ENCODE measurements at places on chromosomes 16 and 17.

DNA sequence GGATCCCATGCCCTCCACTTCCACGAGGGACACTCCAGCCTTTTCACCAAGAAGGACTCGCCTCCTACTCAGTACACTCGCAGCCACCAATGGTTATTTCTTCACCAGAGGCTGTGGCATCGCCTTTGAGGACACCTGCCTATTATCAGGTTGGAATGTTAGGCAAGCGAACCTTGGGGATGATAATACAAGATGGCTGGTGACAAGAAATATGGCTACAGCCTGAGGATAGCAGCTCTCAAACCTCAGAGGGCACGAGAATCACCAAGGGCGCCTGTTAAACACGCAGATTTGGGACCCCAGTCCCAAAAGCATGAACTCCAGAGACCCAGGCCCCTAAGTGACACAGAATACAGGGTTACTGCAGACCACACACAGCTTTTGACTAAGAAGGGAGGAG is 58.1 kb downstream of the CYTH1 start:
- no peak for DNase-seq

DNA sequence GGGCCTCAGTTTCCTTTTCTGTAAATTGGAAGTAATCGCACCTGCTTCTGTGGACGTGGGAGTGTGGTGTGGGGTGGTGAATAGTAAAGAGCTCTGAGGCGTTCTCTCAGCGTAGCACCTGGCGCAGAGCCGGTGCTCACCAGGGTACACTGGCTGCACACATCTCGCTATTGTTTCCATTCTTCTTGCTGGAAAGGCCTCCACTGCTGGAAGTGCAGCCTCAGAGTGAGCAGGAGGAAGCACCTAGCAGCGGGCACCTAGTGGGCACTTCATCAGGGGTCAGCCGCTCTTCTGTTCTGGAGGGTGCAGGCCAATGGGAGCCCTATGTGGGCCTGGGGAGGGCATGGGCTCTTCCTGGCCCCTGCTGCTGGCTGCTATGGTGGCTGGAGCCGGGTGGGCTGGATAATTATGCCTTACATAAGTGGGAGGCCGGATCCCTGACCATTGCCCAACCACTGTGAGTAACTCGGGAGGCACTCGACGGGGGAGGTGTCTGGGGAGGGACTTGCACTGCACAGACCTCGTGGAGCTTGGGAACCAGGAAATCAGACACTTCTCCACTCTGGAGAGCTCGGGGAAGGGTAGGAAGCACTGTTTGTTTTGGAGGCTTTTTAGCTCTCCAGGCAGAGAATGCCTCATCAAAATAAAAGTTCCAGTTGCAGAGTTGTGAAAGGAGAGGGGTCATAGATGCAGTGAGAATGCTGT is 1.7 kb downstream of the MAP2K3 start:
- no peak for DNase-seq

- DNase-seq = no peak
Observed at GRCh38 chr17:70621566-70621965, 452.2 kb downstream of the KCNJ2 start.

DNA sequence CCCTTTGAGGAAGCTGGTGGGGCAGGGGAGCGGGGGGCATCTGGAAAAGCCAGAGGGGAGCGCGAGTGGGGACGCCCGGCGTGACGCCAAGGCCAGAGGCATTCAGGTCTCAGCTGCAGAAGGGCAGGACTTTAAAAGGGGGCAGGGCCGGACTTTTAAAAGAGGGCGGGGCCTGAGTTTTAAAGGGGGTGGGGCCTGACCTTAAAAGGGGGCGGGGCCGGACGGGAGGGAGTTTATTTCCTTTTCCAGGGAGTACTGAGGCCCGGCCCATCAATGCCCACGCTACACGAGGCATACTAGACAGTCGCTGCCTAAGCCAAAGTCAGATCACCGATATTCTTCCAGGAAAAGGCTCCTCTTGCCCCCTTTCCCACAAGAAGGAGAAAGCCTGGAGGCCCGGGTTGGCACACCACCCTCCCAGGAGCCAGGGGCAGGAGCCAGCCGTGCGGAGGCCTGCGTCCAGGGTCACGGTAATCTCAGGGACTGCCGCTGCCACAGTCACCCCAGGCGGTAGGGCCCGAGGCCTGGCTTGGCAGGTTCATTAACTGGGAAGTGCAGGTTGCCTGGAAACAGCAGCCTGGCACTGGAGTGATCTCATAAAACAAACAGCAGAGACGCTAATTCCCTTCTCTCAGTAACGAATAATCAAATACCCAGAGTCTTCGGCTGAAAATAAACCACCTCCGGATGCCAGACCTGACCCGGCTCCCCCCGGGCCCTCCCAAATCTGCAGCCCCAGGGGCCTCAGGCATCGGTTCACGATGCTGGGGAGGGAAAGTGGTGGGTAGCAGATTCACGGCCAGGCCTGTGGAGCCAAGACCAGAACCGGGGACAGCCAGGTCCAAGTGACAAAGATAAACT is 90.7 kb downstream of the TIMM22 start:
- DNase-seq = peak; percentile 96

DNA sequence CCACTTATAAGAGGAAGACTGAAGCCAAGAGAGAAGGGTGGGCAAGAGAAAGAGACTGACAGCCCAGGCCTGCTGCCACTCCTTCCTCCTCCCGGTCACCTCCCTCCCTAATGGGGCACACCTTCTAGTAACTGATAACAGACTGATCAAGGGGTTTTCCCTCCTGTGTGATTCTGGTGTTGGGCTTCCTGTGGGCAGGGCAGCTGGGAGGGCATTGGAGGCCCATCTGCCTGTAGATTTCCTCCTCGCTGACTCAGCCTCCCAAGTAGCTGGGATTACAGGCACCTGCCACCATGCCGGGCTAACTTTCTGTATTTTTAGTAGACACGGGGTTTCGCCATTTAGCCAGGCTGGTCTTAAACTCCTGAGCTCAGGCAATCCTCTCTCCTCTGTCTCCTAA is 16.2 kb downstream of the CA4 start:
- DNase-seq = no peak

DNA sequence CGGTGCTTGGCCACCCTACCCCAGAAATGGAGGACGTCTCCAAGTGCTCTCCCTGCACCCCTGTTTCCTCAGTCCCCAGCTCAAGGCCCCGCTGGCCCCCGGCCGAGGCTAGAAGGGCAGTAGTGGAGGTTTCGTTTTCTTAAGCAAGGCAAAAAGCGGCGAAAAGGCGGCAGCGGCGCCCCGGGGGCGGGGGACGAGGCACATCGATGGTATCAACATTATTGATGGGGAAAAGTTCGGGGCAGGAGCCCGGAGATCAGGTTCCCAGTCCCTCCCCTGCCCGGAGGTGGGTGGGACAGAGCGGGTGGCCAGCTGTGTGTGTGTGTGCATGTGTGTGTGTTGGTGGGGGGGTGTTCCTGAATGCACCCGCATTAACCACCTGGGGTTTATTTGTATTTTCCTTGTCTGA is 4.1 kb upstream of the SALL1 start:
- DNase-seq = no peak

- DNase-seq = no peak
Observed at GRCh38 chr17:75516619-75517296, 430 bp downstream of the TSEN54 start.

DNA sequence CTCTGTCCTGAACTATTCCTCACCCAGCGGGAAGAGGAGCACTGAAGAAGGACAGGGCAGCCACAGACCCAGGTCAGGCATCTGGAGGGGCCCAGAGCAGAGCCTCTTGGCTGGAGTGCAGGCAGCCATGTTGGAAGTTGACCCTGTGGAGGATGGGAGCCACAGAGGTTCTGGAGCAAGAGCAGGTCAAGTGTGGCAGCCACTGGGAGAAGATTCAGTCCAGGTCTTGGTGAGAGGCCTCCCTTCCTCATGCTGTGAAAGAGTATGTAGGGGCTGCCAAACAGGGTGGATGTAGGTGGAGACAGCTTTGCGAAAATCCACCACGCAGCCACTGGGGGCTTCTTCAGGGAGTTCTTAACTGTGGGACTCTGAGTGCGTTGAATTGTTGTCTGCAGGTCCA is 590 bp upstream of the CD79B start:
- no peak for DNase-seq

DNA sequence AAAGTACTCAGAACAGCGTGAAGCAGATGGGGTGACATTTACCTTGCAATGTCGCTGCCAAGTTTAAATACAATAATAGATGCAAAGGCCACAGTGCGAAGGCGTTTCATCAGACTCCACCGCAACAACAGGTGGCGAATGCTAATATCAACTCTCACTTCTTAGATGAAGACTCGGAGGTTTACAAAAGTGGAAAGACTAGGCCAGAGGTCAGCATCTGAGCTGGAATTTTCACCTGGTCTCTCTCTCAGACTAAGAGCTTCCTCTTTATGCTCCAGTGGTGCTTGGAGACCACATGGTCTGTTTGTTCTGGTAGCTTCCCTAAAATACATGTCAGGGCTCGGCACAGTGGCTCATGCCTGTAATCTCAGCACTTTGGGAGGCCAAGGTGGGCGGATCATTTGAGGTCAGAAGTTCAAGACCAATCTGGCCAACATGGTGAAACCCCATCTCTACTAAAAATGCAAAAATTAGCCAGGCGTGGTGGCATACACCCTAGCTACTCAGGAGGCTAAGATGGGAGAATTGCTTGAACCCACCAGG is 169.1 kb downstream of the XYLT1 start:
- no peak for DNase-seq

GRCh38 chr16:77744141-77744540 is 21.8 kb downstream of the NUDT7 start:
- DNase-seq = peak; percentile 9

GRCh38 chr16:26394409-26394808 is 672.3 kb upstream of the C16orf82 start:
- no peak for DNase-seq

DNA sequence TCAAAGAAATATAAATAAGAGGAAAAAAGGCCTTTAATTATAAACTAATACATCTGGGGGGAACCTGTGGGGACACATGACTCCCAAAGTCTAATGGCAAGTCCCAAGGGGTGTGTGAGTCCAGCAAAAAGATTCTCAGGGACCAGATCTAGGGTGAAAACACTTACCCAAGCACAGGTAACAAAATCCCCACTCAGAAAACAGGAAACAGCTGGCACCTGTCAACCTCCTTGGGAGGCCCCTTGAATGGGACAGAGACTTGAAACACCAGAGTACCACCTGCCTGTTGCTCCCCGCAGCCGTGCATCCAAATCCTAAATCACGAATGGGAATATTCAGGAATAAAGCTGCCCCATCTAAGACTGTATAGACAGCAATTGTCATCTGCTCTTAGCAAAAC is 461.2 kb upstream of the CDH5 start:
- DNase-seq = no peak

- no peak for DNase-seq
Observed at GRCh38 chr17:40068129-40068581, 5.4 kb downstream of the THRA start.

GRCh38 chr17:47197821-47198220 is 8.7 kb upstream of the CDC27 start:
- DNase-seq = no peak

DNA sequence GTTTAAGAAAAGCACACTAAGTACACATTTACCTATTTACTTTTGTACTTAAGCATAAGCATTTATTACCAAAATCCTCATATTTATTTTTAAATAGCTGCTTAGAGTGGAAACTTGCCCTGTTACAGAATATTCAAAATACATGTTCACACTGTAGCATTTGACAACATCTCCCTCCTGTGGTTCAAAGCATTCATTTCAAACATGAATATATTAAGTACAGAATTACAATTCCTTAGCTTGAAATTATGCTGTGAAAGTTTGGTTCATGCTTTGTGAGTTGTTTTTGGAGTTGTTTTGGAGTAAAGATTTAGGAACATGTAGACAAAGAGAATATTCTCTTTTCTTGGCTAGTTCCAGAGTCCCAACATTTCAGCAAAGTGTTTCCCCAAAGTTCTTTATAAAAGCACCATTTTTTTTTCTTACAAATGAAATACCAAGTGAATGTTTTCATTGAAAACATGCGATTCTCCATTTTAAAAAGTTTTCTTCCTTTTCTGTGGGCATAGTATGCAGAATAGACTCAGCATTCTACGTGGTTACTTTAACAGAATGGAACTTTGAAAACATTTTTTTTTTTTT is 33.2 kb downstream of the TUBD1 start:
- DNase-seq = peak; percentile 50

- DNase-seq = no peak
Observed at GRCh38 chr17:19720210-19720475, 3.8 kb upstream of the SLC47A2 start.

All from NCI-H748 treated with DMSO at 0.1 percent for 48 hours (cell line).